ENCODE measurements at places on chromosomes 6 and 20. TPM values are rescaled to one million over a fixed set of nuclear protein-coding genes. Genes with fewer than 3 reads are reported as not detected.

Gene RUNX2
- total RNA-seq, result 0.79 TPM

- no peak for DNase-seq
Observed at GRCh38 chr6:87881342-87881895, 166.2 kb upstream of the SPACA1 start.

Gene PLA2G7
- 0.15 TPM for total RNA-seq

GRCh38 chr6:12785301-12785700 lies 68.7 kb downstream of the PHACTR1 start:
- no peak for DNase-seq
